ENCODE measurements at places on chromosomes 1 and 21.

DNA sequence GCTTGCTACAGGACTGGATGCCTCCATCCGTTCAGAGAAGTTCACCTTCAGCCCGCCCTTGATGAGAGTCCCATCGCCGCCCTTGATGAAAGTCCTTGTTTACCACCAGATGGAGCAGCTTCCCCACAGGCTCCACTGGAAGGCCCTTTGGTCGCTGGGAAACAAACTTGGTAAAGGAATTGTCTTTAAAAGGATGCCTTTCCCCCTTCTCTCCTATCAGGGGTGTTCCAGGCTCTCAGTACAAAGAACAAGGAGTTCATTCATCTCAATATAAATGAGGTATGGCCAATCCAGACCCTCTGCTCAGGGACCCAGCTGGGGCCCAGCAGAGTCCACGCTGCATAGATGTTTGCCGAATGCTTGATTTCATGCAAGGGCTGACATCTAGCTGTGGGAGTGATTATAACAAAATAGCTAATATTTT is 50.8 kb downstream of the CAPN9 start:
- peak; percentile 64 for DNase-seq

DNA sequence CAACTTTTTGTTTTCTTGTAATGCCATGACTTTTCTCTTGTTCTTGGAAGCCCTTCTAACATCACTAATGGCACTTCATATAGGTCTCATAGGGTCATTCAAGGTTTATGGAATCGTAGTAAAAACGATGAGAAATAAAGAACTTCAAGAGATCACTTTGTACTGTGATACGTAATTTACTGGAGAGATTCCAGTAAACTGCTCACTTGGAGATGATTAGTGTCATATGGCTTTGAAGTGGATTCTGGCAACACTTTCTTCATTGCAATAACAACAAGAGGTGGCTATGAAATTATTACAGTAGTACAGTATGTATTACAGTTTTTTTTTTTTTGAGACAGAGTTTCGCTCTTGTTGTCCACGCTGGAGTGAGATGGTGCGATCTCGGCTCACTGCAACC is 103.4 kb downstream of the RUSC1 start:
- DNase-seq = no peak

- DNase-seq = no peak
These were observed 92.6 kb upstream of the TMPRSS2 start for GRCh38 chr21:41600556-41600955.

GRCh38 chr1:228792601-228793000 is 57.3 kb downstream of the RHOU start:
- DNase-seq = peak; percentile 85

GRCh38 chr1:40634901-40635655 is 30.4 kb downstream of the RIMS3 start:
- DNase-seq = no peak
